ENCODE measurements at places on chromosomes 11 and 22. TPM values are rescaled to one million over a fixed set of nuclear protein-coding genes. Genes with fewer than 3 reads are reported as not detected.

Gene BTBD18
- not detected for total RNA-seq

Gene WNT7B
- total RNA-seq = 15.6 TPM

- H3K4me3 ChIP-seq = no peak overlapping the region
- H3K27ac ChIP-seq = peak overlapping the region; percentile 24
- peak; percentile 75 for DNase-seq
Measured at GRCh38 chr11:35192347-35192746, 53.4 kb downstream of the CD44 start.

GRCh38 chr11:19537803-19538453 is 174.7 kb upstream of the NAV2 start:
- no peak for DNase-seq
- no peak overlapping the region for H3K4me3 ChIP-seq
- no peak overlapping the region for H3K27ac ChIP-seq
- H3K27me3 ChIP-seq = no peaks in the 10 kb centered on the region
- H3K36me3 ChIP-seq = no peaks in the 10 kb centered on the region

DNA sequence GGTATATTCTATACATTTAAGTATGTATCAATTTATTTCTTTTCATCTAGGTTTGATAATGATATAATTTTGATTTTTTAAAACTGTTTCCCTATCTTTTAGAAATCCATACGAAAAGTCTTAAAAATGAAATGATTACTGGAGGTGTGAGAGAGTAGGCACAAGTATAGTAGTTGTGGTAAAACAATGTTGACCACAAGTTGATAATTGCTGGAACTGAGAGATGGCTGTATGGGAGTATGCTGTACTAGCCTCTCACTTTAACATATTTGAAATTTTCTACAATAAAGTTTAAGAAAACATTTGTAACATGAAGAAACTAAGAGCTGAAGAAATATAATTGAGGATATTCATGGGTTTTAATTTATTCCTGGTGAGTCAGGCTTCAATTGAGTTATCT is 30.0 kb downstream of the FSHB start:
- H3K36me3 ChIP-seq = no peaks in the 10 kb centered on the region
- H3K27me3 ChIP-seq = no peaks in the 10 kb centered on the region
- H3K4me3 ChIP-seq = no peak overlapping the region
- H3K27ac ChIP-seq = no peak overlapping the region
- H3K4me1 ChIP-seq = no peaks in the 10 kb centered on the region

- H3K27me3 ChIP-seq = no peaks in the 10 kb centered on the region
Measured at GRCh38 chr11:105911454-105911853, 110.6 kb downstream of the MSANTD4 start.

Gene MPPED2
- 0.57 TPM for total RNA-seq

- H3K36me3 ChIP-seq = no peaks in the 10 kb centered on the region
- H3K4me3 ChIP-seq = no peak overlapping the region
- no peak for DNase-seq
- H3K4me1 ChIP-seq = no peaks in the 10 kb centered on the region
- no peak overlapping the region for H3K27ac ChIP-seq
- no peaks in the 10 kb centered on the region for H3K27me3 ChIP-seq
Measured at GRCh38 chr11:101046947-101047346, 82.7 kb downstream of the PGR start.

DNA sequence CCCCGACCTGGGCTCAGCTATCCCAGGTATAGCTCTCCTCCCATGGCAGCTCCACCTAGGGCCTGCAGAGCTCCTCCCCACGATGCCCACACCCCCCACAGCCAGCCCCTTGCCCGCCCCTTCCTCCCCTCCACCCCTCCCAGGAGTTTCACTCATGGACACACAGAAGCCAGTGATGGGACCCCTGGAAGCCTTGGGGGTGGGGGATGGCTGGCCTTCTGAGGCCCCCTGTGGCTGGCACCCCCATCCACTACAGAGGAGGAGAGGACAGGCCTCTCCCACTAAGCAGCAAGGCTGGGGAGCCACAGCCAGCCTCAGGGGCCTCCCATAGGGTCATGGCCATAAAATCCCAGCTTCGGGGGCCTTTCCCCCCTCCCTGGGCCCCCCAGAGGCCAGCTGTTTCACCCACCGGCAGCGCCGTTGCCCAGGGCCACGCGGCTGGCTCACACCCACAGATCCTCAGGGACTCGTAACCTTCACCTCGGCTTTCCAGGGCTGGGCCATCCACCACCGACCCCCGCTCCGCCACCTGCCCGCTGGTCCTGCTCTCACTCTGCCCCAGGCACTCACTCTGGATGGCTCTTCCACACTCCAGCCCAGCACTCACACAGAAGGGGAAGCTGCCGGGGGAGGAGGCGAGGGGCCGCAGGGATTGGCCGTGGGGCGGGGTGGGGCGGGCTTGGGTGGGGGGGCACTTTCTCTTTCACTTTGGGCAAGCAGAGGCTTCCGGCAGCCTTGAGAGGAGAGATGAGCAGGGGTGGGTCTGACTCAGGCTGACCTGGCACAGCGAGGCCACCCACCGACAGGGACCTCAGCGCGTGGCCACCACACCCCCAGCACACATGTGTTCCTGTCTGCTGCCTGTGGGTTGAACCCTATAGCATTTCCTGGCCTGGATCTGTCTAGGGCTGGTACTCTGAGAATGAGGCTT is 2.2 kb downstream of the SLC25A22 start:
- H3K4me3 ChIP-seq = peak overlapping the region; percentile 56
- peak; percentile 86 for DNase-seq
- H3K27me3 ChIP-seq = no peaks in the 10 kb centered on the region

GRCh38 chr11:14854057-14854456 is 38.0 kb downstream of the CYP2R1 start:
- no peaks in the 10 kb centered on the region for H3K36me3 ChIP-seq
- H3K4me3 ChIP-seq = no peak overlapping the region
- H3K27ac ChIP-seq = no peak overlapping the region
- H3K4me1 ChIP-seq = no peaks in the 10 kb centered on the region
- no peak for DNase-seq

GRCh38 chr22:32130464-32130863 is 28.6 kb downstream of the C22orf42 start:
- H3K36me3 ChIP-seq = no peaks in the 10 kb centered on the region
- H3K4me3 ChIP-seq = no peak overlapping the region
- H3K27ac ChIP-seq = no peak overlapping the region
- no peaks in the 10 kb centered on the region for H3K27me3 ChIP-seq
- no peak for DNase-seq

DNA sequence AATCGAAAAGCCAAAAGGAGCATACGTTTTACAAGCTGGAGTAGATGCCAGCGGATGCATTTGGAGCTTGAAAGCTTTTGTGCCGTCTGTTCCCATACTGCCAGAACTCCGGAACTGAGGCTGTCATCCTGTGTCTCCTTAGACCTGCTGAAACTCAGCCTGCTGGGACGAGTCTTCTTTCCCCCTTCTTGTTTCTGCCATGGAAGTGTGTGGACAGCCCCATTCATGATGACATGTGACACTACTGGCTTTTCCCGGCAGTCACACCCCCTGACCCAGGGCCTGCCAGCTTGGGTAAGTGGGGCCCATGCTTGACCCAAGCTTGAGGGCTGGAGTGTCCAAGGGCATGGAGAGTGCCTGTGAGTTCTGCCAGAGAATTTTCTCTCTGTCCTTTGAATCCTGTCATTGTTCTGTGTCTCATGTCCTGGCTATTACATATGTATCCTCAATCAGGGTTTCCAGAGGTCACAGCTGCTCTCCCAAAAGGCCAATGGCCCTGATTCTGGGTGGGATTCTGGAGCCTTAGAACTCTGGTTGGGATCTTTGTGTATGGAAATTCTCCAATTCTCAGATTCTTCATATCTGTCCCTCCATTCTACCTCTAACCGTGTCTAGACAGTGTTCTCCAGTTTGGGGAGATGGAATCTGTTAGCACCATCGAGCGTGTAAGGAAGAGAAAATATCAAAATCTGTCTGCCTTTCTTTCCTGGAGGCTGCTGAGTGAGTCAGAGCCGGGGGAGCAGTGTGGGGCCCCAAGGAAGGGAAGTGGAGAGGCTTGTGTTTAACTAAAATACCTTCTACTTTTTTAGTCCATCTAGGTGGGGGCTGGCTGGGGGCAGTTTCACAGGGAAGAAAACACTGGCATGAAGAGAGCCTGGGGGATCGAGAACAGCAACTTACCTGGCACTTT is 73.2 kb downstream of the KIAA1671 start:
- no peak for DNase-seq
- H3K36me3 ChIP-seq = no peaks in the 10 kb centered on the region
- H3K27me3 ChIP-seq = no peaks in the 10 kb centered on the region
- H3K4me3 ChIP-seq = no peak overlapping the region
- peaks cover 44% of the 10 kb centered on the region for H3K4me1 ChIP-seq
- peak overlapping the region; percentile 74 for H3K27ac ChIP-seq

Gene KDM4D
- not detected for total RNA-seq

Gene LRRN4CL
- 0.61 TPM for total RNA-seq

DNA sequence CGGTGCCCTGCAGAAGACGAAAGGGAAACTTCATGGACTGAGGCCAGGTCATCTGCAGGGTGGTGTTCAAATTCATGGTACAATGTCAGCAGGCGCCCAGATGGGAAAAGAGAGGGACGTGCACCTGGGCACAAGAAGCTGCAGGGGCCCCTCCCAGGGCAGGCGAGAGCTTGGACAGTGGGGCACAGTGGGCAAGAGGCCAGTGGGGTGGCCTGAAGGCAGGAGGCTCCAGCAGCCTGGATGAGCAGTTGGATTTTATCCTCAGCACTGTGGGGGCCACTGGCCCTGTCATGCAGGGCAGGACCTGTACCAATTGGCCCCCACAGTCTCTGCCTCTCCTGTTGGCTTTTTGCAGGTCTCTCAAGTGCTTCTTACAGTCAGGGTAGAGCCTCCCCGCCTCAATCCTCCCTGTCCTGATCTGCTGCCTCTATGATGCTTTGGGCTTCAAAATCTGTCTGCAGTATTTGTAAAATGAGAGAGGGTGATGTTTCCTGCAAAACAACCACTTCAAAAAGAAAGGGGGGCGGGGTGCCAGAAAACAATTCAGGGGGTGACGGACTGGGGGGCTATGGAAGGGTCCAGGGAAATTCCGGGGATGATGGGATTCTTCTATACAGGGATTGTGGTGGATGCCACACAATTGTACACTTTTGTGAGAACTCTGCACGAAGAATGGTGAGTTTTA is 1.7 kb upstream of the BID start:
- no peak overlapping the region for H3K4me3 ChIP-seq
- no peak for DNase-seq
- peaks cover 31% of the 10 kb centered on the region for H3K4me1 ChIP-seq
- H3K27ac ChIP-seq = peak overlapping the region; percentile 88
- no peaks in the 10 kb centered on the region for H3K27me3 ChIP-seq
- H3K36me3 ChIP-seq = no peaks in the 10 kb centered on the region

Gene C11orf86
- total RNA-seq = not detected
